ENCODE measurements at places on chromosomes 7 and 10.

- no peak for DNase-seq
These were observed 7.4 kb downstream of the VSTM4 start for GRCh38 chr10:49107887-49108267.

DNA sequence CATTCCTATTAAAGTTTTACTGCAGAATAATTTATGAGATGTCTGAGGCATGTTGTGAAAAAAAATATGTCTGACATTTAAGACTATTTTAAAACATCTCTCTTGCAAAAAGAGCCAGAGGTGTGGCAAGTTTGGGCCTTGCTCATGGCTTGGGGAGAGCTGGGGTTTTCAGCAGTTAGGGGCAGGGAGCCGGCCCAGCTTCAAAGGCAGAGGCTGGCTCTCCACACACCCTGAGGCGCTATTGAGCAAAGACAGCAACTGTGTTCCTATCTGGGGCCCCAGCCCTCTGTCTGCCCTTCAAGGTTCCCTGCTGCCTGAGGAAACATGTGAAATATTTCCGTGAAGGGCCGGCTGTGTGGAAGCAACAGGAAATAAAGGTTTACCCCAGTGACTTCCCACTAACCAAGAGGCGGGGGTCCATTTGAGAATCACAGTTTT lies 94.0 kb downstream of the SORBS1 start:
- DNase-seq: peak; percentile 37

- peak; percentile 3 for DNase-seq
These were observed 725.1 kb downstream of the GRID1 start for GRCh38 chr10:85641479-85642009.

DNA sequence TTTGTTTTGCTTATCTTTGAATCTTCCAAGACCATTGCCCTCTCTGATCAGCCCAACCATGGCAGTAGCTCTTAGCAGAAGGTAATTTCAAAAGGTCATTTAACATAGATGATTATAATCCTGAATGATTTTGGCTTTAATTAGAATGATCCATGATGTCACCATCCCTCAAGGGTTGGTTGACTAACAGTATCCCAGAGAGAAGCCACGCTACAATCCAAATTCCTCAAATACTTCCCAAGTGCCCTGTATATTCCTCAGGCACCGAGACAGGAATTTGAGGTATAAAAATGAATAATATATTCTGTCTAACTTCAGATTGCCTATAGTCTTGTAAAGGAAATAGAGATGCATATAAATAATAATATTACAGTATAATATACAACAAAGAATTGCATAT lies 42.1 kb upstream of the TMEM196 start:
- DNase-seq: no peak

- DNase-seq: no peak
These were observed 639.8 kb upstream of the FZD8 start for GRCh38 chr10:36281831-36282331.

GRCh38 chr10:35728341-35728740 lies 86.2 kb upstream of the FZD8 start:
- no peak for DNase-seq

GRCh38 chr10:43249962-43250614 lies 16.8 kb downstream of the RASGEF1A start:
- DNase-seq: no peak

DNA sequence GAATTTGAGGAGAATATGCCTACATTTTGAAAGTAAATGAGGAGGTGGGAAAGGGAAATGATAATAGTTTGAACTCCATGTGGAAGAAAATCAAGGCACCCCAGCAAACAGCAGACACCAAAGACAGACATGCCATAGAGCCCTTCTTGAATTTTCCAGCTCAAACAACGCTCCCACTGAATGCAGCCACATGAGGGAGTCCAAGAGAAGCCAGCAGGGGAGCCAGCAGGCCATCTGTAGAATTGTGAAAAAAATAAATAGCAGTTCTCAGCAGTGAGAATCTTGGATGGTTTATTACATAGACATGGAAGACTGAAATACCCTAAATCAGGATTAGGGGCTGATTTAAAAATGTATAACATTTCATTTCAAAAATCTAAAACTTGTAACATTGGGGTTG lies 1567.3 kb upstream of the LRRTM3 start:
- DNase-seq: peak; percentile 15

GRCh38 chr10:118216020-118216419 lies 126.1 kb downstream of the FAM204A start:
- no peak for DNase-seq

DNA sequence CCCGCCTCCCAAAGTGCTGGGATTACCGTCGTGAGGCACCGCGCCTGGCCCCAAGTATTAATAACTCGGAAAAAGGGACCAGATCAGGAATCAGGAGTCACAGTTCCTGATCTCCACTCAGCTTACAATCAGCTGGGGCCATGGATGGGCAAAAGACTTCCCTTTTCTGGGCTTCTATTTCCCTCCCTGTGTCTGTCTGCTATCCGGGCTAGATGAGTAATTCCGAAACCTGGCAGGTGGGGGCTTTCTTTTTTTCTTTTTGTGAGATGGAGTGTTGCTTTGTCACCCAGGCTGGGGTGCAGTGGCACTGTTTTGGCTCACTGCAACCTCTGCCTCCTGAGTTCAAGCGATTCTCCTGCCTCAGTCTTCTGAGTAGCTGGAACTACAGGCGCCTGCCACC lies 11.6 kb downstream of the RPS24 start:
- DNase-seq: no peak

- DNase-seq: no peak
These were observed 101.0 kb downstream of the DIP2C start for GRCh38 chr10:588246-589165.

DNA sequence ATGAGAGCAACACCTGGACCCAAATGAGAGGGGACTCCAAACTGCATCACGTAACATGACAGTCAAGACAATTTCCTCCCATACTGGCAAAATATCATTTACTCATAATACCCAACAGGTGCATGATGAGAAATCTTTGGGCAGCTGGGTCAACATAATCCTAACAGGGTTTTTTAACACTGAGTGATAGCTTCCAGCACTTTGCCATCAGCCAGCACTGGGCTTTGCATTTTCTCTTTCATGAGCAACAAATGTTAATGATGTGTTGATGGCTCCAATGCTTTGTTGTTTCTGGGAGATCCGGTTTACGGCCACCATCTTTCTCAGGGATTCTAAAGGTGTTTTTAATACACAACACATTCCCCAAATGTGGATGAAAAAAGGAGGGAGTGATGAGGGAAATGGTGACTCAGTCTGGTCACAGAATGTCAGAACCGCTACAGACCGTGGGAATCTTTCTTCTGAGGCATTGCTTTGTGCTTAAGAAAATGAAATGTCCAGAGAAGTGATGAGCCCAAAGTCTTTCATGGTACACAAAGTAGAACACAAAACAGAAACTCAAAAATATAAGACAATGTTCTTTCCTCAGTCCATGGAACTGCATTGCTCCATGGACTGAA lies 705.7 kb upstream of the IGFBP3 start:
- no peak for DNase-seq

DNA sequence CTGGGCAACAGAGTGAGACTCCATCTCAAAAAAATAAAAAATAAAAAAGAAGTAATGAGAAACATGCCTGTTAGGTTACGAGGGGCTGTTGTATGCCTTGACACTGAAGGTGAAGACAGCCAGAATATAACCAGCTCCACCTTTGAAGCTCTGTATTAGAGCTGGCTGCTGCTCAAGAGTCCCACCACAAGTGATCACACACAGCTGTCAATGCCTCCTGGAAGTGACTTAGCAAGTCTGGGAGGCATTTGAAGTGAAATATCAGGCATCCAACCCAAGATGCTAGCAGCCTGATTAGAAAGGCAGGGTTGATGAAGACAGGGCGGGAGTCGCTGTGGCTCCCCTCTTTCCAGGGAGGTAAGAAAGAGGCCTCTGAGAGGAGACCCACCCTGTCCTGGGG lies 34.1 kb upstream of the INPP5F start:
- DNase-seq: no peak

DNA sequence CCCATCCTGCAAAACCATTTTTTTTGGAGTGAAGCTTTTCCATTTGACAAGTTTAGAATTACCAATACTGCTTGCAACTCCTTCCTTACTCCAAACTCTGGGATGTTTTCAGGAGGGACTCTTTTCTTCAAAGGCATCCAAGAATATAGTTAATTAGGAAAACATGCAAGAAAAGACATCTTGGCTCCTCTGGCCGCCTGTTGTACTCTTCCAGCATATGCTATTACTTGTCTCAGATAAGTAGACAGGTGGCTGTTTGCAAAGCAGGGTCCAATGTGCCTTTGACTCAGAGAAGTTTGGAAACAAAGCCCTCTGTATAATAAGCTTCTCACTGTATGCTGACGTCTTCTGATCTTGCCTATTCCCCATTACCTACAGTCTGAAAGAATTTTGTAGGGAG lies 746.5 kb downstream of the AUTS2 start:
- DNase-seq: no peak

DNA sequence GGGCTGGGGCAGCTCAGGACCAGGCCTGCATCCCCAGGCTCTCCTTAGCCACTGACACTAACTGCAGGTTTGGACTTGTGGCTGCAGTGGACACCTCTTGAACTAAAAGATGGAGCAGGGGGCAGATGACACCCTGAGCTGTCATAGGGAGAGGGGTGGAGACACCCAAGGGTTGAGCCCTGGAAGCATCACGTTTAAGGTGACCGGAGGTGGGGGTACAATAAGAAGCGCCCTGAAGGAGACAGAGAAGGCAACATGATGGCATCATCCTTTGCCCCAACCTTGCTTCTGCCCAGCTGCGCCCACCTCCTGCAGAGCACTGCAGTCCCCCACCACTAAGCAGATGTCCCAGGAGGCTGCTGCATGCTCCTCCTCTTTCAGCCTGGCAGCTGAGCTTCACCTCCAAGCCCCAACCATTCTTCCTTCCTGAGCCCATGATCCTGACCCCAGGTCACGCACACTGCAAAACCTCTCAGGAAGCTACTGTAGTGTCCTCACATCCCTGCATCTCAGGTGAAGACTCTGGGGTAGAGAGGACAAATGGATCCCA lies 25.5 kb downstream of the OGDHL start:
- DNase-seq: no peak
